CD4-positive, alpha-beta T cell treated with Interleukin-12 subunit alpha and Interleukin-12 subunit beta, for 1 hour (primary cell): ENCODE measurements at places on chromosomes 7 and 10.
A peak's percentile ranks its signal among the peaks of the same experiment; 100 is the strongest.

GRCh38 chr7:48636391-48637015 lies 287.8 kb upstream of the CDC14C start:
- DNase-seq: no peak

GRCh38 chr7:140475747-140476333 lies 3.5 kb downstream of the MKRN1 start:
- peak; percentile 70 for DNase-seq

DNA sequence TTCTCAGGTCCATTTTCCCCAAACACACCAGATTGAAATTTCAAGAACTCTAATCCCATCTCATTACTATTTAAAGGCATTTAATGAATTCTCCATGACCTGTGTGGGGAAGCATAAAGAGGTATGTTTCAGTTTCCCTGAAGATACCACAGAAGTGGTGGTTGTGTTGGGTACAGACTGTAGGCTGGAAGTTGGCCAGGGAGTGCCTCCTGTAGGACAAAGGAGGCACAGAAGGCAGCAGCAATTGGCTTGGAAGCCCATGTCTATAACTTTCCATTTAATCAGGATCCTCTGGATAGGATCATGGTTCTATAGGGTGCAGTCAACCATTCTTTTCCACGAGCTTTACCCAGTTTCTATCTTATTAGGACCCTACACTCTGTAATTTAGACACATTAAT lies 8.6 kb upstream of the BET1 start:
- DNase-seq: no peak

GRCh38 chr7:43956027-43956426 lies 29.8 kb downstream of the UBE2D4 start:
- DNase-seq: no peak
